Mesenchymal stem cell (in vitro differentiated cells and primary cell): ENCODE measurements at places on chromosomes 12 and 14.

DNA sequence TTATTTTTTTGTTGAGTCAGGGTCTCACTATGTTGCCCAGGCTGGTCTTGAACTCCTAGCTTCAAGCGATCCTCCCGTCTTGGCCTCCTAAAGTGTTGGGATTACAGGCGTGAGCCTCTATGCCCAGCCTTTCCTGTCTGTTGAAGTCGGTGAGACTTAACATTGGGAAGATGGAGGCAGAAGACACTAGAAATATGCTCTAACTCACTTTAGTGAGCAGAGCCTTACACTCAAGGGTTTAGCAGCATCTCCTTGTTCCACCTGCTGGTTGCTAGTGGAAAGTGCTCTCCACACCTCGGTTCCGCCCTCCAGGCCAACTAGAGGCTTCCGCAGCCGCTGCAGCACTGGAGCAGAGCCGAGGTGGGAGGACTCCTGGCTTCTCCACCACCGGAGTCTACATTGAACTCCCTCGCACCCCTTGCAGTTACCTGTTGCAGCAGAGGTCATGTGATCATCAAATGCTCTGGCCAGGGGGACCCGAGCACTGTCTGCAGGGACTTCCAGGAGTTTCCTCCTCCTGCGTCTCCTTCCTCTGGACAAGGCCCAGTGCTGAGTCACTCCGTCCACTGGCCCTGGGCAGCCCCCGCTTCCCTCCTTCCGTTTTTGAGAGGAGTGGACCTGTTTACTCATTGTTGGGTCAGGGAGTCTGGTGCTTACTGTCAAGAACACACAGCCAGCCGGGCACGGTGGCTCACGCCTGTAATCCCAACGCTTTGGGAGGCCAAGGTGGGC is 9.4 kb upstream of the HVCN1 start:
- peak; percentile 79 for DNase-seq

- peak; percentile 45 for DNase-seq
These were observed 9.2 kb downstream of the EXOC3L4 start for GRCh38 chr14:103103461-103104388.

DNA sequence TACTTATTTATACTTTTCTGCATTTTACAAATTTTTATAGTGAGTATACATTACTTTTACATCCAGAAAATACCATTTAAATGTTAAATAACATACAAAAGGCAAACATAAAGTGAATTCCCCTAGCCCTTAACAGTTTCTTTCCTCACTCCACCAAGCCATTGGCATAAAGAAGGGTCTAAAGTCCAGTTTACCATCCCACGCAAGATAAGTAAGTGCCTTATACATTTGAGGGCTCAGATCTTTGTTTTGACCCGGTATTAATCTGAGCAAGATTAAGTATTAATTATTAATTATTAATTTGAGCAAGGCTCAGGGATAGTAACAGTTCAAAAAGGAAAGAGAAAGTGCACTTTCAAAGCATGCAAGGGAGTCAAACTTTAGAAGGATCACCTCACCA is 182.9 kb downstream of the DICER1 start:
- DNase-seq: no peak

GRCh38 chr14:39456702-39457250 is 24.5 kb upstream of the FBXO33 start:
- no peak for DNase-seq

DNA sequence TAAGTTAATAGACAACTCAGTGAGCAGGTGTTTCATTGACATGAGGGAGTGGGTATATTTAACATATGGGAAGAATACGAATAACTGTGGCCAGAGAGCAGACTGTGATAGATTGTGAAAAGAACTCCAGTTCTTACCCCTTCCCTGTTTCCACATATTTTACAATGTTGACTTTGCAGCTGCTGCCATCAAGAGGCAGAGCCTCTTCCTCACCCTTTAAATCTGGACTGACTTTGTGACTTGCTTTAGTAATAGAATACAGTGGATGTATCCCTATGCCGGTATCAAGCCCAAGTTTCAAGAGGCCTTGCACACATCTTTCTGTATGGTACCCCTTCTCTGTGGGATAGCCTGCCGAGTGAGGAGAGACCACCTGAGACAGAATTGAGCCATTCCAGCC is 356.7 kb downstream of the ETNK1 start:
- peak; percentile 5 for DNase-seq
